ENCODE measurements at places on chromosomes 2 and 18.
A peak's percentile ranks its signal among the peaks of the same experiment; 100 is the strongest.

DNA sequence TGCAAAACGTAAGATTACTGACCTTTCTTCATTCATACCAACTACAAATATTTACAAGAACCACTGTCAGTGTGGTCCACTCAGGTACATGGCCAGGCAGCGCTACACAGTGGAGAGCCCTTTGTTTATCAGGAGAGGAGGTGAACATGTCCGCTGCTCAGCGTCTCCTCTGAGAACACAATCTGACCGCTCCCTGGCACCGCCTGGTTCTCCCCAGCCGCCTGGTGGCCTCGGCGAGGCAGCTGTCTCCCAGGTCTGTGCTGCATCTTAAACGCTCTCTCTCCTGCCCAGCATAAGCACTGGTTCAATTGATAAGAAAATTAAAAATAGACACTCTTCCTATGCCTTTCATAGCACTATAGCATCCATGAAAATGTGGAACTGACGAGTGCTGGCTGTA lies 146.8 kb upstream of the PXDN start:
- no peak for DNase-seq

DNA sequence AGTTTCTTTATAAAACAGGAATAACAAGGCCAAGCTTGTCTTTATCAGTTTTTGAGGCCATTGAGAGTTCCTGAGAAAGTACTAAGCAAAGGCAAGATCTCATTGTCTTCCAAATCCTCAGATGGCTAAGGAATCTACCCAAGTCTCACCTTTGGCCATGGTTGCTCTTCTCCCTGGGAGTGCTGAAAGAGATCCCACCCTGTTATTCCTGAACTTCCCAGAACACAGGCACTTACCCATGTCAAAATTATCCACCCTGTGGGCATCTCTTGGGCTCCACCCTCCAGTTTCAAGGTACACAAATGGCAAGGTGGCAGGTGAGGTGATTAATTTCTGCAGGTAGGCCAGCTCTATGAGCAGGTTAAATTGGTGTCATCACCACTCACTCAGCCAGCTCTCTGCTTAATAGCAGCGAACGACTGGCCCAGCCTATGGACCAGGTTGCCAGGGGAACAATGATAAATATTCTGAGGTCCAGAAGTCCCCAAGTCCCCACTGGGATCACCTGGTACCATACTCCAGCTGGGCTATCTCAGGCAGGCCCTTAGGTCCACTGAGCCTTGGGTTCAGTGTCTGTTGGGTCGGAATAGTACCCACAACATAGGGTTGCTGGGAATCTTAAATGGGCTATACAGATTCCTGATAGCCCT lies 2.3 kb upstream of the SPRED2 start:
- DNase-seq, result no peak

- DNase-seq, result no peak
Measured at GRCh38 chr2:230900336-230900995, 24.6 kb downstream of the GPR55 start.

- no peak for DNase-seq
Measured at GRCh38 chr2:159438720-159439353, 152.3 kb upstream of the WDSUB1 start.

DNA sequence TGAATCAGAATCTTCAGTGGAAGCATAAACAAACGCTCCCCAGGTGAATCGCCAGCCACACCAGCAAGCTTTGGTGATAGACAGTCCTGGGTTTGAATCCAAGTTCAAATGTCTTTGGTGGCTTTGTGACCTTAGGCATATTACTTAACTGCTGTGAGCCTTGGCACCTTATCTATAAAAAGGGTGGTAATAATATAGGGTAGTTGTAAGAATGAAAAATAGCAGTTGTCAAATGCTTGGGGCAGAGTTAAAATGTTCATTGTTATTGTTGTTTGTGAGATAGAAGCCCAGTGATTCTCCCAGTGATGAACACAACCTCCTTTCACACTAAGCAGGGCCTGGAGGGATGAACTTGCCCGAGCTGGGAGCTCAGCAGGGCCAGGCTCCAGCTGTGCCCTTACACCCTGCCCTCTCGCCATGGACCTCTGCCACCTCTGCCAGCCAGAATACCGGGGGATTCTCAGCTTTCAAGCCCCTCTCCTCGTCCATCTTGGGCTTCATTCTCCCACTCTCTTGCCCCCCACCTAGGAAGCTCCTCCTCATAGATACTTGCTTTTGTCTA lies 6.1 kb upstream of the TMBIM1 start:
- DNase-seq, result no peak

DNA sequence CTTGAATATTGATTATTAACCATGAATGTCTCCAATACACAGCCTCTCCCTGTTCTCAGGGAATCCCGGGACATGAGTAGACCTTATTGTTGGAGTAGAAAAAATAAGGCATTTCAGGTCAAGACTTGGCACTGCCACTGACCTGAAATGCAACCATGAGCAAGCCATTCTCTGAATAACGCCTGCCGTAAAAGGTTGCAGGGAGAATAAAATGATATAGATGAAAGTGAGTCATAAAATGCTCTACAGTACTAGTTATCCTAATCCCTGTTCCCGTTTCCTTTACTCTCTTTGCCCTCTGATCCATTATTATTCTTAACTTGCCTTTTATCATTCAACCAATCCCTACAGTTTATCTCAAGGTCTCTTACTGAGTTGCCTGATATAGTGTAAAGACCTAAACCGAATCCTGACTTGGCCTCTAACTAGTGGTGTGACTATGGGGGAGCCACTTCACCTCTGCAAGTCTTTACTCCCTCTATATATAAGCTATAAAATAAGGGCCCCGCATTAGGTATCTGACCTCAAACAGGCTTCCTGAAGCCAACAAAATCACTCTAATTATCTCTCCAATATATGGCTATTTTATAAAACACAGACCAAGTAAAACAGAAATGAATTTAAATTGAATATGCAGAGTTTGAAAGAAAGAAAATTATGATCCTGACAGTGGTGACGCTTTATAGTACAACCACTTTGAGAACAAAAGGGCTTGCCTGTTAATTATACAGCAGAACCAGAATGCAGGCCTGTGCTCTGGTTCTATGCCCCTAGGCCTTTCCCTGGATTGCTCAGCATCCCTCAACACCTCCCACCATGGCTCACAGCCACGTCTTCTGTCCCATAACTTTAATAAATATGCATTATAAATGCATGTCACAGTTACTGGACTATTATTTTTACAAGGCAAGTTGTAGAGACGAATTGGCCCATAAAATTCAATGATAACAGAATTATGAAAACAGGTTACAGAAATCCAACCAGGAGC lies 183.1 kb downstream of the STK39 start:
- no peak for DNase-seq

DNA sequence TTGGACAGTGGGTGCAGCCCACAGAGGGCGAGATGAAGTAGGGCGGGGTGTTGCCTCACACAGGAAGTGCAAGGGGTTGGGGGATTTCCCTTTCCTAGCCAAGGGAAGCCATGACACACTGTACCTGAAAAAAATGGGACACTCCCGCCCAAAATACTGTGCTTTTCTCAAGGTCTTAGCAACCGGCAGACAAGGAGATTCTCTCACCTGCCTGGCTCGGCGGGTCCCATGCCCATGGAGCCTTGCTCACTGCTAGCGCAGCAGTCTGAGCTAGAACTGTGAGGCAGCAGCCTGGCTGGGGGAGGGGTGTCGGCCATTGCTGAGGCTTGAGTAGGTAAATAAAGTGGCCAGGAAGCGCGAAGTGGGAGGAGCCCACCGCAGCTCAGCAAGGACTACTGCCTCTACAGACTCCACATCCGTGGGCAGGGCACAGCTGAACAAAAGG lies 244.7 kb downstream of the NBAS start:
- DNase-seq, result peak; percentile 36

DNA sequence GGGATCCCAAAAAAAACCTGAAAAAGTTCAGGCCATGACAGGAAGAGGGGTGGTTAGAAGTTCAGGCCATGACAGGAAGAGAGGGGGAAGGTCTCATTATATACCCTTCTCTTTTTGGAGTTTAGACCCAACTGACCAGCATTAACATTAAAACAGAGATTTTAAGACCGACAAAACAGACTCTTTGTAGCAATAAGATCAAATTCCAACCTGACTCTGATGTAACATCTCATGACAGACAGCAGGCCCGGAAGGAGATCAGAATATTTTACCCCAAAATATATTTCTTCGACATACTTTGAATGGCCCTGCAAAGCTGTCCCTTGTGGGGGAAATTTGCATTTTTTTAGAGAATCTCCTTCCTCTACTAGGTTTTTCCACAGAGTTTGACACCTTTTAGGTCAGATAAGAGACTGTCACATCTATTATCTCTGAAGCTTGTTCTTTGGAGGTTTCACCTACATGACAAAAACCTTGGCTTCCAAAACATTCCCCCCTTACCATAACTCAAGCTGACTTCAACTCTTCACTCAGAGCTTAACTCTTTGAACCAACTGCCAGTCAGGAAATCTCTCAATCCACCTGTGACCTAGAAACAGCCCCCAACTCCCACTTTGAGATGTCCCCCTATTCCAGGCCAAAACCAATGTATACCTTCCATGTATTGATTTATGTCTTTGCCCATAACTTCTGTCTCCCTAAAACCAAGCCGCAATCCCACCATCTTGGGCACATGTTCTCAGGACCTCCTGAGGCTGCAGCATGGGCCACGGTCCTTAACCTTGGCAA lies 51.0 kb upstream of the B3GNT2 start:
- no peak for DNase-seq

- no peak for DNase-seq
Measured at GRCh38 chr18:13099113-13099512, 108.0 kb downstream of the CEP192 start.

DNA sequence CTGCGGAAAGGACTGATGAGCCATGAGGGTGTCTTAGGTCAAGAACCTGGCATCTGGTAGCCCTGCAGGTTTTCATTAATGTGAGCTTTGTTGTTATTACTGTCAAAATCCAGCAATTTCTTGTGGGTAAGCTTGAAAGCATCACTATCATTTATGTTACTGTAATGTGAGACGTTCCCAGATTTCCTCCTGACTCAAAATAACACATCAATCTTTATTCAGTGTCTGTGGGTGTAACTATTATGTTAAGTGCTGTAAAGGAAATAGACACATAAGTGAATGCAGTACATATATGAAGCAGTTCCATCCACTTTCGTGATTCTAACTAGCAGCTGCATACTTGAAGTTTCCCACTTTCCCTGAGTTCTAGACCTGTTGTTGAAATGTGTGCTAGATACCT lies 89.8 kb downstream of the FHOD3 start:
- DNase-seq, result no peak

DNA sequence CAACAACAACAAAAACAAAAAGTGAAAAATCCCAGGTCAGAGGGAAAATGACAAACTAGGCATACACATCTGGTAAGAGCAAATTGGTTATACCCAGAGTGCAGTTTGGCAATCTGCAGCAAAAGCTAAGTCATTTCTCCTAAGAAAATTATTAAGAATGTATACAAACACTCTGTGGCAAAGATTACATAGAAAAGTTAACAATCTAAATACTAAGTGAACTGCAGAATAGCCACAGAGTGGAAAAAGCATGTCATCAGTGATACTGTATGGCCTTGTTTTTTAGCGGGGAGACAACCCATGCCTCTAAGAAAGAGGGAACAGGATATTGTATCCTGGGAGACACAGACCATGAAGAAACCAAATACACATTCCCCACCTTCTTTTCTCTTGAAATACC lies 136.0 kb upstream of the ITGB6 start:
- DNase-seq, result no peak

DNA sequence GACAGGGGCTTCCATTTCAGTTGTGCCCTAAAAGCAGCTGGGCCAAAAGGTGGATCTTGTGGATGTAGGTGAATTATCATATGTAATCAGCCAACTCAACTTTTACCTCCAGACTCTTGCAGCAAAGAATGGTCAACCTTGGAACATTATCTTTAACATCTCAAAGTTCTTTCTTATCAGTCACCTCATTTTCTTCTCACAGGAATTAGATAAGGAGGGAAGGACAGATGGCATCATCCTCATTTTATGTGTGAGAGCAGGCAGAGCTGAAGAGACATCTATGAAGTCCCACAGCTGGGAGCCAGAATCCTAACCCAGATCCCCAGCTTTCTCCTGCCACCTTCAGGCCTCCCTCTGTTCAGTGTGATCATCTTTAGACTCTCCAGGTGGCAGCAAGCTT lies 182.1 kb downstream of the MGAT5 start:
- no peak for DNase-seq

DNA sequence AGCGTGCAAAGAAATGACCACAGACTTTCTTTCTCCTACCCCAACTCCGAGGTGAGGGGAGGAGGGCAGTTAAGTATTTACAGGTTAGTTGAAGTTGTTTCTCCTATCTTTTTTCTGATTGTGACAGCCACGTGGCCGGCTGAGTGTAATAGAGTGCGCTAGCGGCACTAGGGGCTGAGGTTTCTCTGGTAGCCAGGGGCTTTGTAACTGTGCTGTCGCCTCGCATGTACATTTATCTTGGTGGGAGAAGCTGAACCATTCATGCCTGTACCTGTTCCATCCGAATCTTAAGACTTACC lies 214.1 kb upstream of the STON1 start:
- DNase-seq, result peak; percentile 57

- DNase-seq, result no peak
Measured at GRCh38 chr2:45929674-45930395, 278.4 kb downstream of the PRKCE start.

GRCh38 chr2:182817558-182817957 lies 48.9 kb downstream of the FRZB start:
- no peak for DNase-seq

DNA sequence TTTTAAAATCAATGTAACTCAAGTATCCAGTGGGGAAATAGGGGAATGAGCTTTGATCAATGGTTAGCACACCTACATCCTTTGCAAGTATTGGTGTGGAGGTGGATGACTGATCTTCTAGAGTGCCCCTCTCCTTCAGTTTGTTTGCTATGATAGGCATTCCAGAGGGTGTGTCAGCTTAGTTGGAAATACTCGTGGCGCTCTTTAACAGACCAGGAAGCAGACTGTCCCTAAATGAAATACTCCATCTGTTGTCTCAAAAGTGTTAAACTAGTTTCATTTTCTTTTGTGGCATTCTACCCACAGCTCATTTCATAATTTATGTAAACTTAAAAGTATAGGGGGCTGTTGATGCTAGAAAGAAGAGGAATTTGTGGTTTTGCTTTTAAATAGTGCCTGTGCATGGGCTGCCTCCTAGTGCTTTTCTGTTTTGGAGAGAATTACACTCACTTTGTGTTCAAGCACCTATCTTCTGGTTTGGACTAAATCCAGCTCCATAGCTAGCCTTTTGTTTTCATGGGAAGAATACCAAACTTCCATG lies 66.2 kb downstream of the STAT1 start:
- DNase-seq, result no peak

GRCh38 chr18:46068763-46069162 lies 3.3 kb downstream of the PSTPIP2 start:
- no peak for DNase-seq
